ENCODE measurements at places on chromosomes 5 and 9. TPM values are rescaled to one million over a fixed set of nuclear protein-coding genes. Genes with fewer than 3 reads are reported as not detected.
A peak's percentile ranks its signal among the peaks of the same experiment; 100 is the strongest.

DNA sequence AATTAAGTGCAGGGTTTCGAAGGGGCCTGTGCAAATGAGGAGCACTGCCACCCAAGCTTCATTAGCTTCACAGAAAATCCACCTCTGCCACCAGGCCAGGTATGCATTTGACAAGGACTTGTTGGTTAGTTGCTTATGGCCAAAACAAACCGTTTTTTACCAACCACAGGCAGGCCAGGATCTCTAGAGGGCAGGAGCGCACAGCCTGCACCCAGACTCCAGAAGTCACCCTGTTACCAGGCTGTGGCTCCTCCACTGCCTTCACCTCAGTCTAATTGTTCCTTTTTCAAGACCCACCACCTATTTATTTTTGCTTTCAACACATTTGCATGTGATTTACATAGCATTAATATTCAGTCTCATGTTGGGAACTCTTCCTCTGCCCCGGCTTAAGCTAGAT, 78.3 kb upstream of the HSPA9 start:
- peak; percentile 30 for DNase-seq

DNA sequence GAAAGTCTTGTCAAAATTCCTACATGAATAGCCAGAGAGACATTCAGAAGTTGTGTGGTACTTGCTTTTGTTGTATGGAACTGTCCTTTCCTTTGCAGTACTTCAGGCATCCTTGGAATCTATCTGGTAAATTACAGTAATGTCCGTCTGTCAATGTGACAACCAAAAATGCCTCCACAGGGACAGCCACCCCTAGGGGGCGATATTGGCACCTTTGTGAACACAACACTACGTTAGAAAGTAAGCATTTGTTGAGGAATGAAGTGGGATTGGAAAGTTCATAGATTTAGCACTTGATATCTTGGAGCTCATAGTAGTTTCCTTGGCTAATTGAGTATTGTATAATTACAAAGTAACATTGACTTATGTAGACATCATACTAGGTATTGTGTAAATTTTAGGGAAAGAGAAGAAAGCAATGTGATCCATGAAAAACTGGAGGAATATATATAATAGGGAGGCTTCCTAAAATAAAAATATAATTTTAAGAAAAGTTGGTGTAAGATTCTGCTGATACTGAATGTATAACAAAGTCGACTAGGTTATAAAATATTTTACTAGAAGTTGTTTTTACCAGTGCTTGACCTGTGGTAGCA, 32.7 kb downstream of the TMEFF1 start:
- peak; percentile 87 for DNase-seq

The ZNF879 gene
- total RNA-seq: 2.1 TPM

- peak; percentile 47 for DNase-seq
Observed at GRCh38 chr9:109972026-109972882, 192.3 kb downstream of the PALM2AKAP2 start.

- no peak for DNase-seq
Observed at GRCh38 chr5:176424181-176424580, 7.8 kb upstream of the CLTB start.

DNA sequence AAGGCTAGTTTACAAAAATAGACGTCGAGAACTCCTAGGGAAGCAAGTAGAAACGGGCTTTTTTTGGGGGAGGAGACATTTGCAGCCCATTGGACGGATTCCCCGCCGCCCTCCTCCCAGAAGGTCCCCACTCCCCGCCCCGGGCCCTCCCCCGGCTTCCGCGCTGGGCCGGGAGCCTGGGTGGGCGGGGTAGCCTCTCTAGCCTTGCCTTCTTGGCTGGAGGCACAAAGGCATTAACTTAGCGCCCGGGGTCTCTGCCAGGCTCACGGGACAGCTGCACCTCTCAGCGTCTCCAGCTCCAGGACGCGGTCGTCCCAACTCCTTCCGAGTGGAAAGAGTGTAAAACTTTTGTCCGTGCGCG, at the start of gene DMRTA1:
Gene DMRTA1 (plus strand): TSS at position 236 of the 361 bp plus-strand sequence. CDS start 242 bp downstream, outside the sequence.
- peak; percentile 17 for DNase-seq

The AGXT2 gene
- not detected for total RNA-seq

DNA sequence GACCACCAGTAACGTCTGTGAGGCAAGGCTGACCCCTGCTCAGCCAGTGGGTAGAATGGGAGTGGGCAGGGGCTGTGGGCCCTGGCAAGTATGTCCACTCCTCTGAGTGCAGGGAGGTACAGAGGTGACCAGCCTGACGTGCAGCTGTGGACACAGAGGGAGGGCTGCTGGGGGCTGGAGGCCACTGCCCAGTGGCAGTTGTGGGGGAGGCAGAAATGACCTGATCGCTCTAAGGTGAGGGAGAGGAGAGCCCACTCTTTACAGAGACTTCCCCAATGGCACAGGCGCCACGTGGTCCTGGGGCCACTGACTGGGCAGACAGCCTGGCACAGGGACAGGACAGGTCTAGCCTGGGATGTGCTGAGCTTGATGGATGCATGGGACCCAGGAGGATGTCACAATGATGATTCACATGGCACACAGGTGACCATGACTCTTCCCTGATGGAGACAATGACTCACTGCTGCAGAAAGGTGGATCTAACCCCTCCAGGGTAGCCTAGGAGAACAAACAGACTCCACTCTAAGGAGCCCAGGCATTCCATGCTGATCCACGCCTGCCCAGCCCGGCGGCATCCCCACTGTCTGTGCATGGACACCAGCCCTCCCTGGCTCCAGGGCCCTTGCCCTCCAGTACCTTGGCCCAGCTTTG, 7.7 kb downstream of the LPCAT1 start:
- DNase-seq: no peak

The ITK gene
- 208 TPM for total RNA-seq

GRCh38 chr5:26024774-26025173, 1013.6 kb downstream of the CDH9 start:
- DNase-seq: no peak

The PPP3R2 gene
- total RNA-seq: not detected

The PPP2R2B gene
- total RNA-seq: 0.85 TPM

The OR1J2 gene
- not detected for total RNA-seq

DNA sequence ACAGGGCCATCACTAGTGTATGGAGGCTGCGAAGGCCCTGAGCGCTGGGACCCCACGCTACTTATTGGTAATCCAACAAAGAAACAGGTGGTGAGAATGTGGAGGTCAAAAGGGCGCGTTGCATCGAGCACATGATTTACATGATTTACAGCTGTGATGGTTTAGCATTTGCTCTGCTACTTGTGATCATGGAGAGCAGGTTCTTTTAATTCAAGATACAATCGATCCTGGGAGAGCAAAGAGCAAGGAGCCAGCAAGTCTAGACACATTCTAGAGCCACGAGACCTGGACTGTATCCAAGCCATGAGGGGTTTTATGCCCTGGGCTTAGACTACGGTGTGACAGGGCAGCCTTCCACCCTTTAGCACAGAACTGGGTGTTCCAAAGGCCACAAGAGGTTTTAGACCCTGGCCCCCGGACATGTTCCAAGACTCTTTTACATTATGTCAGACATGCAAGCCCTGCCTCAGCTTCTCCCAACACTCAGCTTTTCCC, 47.0 kb upstream of the CLK4 start:
- DNase-seq: no peak

The PFDN1 gene
- 52.6 TPM for total RNA-seq

- no peak for DNase-seq
Observed at GRCh38 chr5:88787856-88788255, 95.1 kb downstream of the MEF2C start.

The PAPPA gene
- total RNA-seq: not detected

The CDO1 gene
- 0.16 TPM for total RNA-seq

The MARCHF6 gene
- total RNA-seq: 67.3 TPM
